ENCODE measurements at places on chromosomes 7 and 10.

GRCh38 chr10:77812741-77813140, 113.8 kb downstream of the DLG5 start:
- no peak for DNase-seq

DNA sequence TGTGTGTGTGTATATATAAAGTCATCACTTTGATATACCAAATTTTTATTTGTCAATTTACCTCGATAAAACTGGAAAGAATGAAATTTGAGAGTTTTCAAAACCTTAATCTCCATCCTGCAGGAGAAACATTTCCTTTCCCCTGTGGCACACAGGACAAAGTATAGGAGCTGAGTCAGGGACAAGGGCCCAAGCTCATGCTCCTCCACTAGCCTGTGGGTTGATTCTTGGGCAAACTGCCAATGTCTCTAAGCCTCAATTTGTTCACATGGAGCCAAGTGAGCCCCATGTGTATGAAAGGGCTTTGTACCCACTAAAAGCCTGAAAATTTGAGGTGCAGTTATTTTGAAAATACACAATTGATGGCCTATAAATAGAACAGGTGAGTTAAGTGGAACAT, 60.3 kb upstream of the IL6 start:
- DNase-seq: no peak

DNA sequence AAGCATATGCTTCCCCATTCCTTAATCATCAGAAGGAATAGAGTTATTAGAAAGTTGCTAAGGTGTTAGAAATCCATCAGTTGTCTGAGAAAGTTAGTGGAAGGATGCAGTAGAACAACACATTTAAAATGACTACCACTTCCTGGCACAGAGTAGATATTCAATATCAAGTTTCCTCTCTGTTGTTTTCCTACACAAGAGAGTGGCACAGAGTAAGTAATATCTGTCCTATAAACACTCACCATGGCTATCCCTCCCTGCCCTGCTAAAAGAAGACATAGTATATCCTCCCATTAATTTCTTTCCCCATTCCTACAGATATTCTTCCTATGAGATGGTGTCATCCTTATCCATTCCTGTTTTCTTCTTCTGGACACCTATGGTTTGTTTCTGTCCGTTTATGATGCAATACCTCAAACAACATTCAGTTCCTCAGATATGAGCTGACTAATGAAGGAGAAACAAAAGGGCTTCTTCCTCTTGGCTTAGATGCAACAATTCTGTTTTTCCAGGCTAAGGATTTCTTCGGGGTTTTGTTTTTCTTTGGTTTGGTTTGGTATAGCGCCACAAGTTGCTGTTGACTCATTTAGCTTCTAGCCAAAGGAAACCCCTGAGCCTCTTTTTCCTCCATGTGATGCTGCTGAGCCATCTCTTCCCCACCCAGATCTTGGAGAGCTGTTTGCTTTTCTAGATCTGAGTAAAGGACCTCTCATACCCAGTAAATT, 32.9 kb upstream of the BPGM start:
- DNase-seq: peak; percentile 97

DNA sequence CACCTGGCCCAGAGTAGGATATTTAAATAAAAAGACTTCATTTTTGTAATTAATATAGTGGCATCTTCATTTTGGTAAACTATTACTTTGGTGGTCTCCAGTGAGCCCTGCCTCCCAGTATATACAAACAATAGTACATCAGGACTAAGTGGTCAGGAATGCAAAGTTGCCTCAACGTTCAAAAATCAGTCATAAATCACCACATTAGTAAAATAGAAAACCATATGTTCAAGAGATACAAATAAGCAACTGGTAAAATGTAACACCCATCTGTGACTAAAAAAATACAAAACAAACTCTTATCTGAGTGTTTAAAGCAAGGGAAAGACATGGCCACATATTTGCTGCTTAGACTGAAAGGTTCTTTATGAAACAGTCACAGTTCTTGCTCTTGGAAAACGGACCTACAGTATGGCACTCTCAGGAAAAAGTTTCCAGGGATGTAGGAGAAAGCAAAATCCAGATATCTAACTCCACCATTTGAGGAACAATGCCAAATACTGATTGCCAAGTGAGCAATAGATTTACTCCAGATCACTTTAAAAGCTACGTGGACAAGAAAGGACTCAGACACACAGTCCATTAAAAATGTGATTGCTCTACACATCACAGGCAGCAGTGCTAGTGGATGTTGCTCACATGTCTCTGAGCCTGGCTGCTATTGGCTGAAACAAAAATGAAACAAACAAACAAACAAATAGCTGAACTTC, 15.1 kb upstream of the RHOBTB1 start:
- DNase-seq: no peak

- no peak for DNase-seq
These were observed 65.6 kb upstream of the CTBP2 start for GRCh38 chr10:125226005-125226404.

DNA sequence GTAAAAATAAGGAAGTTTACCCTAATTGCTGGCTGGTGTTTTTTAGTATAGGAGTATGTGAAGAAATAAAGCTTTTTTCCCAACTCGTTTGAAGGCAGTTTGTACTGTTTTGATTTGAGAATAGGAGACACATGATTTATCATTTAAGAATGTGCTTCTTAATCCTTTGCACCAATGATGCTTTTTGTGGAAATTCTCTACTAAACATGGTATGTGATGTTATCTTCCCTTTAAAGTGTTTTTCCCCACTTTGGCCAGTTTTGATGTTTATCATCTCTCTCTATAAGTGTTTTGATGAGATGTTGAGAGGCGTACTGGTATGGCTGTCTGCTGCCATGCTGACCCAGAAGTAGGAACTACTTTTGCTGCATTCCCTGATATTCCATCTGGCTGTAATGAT, 85.1 kb downstream of the SUGCT start:
- DNase-seq: no peak

DNA sequence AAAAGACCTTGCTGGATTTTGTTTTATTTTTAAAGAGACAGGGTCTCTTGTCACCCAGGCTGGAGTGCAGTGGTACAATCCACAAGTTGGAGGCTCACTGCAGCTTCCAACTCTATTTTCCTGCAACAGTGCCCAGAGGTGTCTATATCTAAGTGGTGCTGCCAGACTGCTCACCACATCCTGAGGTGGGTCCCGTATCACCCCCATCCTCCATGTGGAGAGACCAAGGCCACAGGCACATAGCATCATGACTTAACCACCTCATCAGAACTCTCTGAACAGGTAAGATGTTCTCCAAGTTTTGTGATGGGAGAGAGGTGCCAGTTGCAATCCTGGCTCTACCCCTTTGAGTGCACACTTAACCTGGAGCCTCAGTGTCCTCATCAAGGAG, 98.2 kb downstream of the RNF216 start:
- DNase-seq: no peak

DNA sequence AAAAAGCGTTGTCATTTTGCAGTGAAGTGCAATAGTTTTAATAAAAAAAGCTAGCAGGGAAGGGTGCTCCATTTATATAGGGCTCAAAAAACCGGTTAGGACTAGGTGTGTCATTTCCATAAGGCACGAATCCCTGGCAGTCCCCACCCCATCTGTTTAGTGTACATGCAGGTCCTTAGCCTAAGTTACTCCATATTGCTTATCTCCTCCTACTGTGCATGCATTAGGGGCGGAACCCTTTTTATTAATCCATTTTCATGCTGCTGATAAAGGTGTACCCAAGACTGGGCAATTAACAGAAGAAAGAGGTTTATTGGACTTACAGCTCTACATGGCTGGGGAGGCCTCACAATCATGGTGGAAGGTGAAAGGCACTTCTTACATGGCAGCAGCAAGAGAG, 301.4 kb downstream of the ABCA13 start:
- DNase-seq: no peak

- no peak for DNase-seq
These were observed 3.6 kb downstream of the GIMAP4 start for GRCh38 chr7:150570556-150571465.

DNA sequence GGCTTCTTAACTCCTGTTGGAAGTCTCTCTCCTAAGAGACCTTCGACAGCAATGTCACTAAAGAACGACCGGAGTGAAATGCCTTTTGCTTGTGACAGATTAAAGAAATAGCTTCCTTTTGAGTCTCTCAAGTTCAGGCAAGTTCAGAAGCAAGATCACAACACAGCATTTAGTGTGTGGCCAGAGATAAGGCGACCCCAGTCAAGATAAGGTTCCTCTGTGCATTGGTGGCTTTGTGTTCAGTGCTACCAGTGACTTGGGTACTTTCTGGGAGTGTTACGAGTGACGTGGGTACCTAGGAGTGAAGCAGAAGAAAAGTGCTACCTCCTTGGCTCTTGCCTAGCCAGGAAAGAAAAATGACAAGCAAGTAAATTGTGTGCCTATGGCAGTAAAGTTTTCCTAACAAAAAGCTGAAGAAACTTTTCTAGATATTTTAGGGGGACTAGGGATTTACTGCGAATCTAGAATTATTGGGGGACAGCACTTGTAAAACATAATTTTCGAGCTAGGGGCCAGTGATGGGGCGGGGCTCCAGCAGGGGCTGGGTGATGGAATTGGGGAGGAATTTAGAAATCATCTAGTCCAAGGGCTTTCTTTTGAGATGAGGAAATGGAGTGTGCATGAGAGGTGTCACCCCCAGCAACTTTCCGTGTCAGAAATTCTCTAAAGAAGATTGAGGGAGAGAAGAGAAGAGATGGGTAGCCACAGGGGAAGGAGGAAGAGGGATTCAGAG, 191.9 kb upstream of the LYZL2 start:
- DNase-seq: no peak

DNA sequence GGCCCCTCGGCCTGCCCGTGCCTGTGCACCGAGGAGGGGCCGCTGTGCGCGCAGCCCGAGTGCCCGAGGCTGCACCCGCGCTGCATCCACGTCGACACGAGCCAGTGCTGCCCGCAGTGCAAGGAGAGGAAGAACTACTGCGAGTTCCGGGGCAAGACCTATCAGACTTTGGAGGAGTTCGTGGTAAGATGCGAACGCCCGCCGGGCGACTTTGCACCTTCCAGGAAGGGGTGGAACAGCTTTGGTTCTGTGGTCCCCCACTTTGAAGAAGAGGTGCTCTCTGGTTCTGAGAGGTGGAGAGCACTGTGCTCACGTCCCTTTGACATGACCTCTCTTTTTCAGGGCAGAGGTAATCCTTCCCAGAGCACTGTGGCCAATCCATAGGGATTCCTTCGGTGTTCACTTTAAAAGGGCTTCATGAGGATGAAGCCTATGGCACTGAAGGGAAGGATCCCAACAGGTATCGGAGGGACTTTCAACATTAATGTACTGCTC, 2.6 kb downstream of the VWC2 start:
- DNase-seq: no peak

DNA sequence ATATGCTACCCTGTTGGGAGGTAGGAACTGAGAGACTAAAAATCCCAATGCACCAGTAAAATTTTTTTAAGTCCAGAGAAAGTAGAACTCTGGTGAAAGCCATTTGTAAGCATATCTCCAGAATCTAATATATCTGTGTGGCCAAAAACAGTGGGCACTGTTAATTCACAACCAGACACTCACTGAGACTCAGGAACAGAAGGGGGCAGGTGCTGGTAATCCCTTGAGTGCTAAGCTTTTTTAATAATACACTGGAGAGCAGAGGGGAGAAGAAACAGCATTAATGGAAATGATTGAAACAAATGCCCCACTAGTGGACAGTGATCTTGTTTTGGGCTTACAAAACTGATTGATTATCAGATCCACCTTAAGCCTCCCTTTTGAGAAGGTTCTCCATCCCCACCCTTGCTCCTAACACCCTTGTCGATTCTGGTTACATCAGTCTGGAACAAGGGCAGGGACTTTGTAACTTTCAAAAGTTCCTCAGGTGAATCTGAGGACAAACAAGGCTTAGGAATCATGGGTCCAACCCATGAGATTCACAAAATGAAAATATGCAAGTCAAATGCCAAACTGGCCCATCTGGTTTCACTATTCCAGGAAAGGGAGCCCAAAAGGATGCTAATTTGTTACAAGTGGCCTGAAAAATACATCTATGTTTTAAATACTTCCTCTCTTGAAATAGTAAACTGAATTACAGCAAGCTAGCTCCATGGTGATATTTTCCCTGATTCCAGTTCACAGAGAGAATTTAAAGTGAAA, 29.7 kb downstream of the PLXNA4 start:
- DNase-seq: no peak

DNA sequence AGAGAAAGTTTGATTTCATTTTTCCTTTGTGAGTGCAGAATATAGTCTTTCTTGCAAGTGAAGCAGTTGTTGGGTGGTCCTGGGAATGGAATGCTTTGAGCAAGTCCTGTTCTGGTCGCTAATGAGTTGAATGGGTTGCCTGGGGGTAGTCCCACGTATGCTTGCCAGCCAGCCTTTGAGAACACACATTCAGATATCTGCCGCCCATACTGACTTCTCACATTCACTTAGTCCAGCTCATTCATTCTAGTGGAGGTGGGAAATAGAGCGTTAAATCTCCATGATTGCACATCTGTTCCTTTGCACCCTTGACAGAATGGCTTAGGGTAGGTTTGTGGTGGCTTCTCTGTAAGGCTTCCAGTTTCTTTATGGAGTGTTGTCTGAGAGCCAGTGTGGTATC, 256.6 kb downstream of the SORCS3 start:
- DNase-seq: no peak

DNA sequence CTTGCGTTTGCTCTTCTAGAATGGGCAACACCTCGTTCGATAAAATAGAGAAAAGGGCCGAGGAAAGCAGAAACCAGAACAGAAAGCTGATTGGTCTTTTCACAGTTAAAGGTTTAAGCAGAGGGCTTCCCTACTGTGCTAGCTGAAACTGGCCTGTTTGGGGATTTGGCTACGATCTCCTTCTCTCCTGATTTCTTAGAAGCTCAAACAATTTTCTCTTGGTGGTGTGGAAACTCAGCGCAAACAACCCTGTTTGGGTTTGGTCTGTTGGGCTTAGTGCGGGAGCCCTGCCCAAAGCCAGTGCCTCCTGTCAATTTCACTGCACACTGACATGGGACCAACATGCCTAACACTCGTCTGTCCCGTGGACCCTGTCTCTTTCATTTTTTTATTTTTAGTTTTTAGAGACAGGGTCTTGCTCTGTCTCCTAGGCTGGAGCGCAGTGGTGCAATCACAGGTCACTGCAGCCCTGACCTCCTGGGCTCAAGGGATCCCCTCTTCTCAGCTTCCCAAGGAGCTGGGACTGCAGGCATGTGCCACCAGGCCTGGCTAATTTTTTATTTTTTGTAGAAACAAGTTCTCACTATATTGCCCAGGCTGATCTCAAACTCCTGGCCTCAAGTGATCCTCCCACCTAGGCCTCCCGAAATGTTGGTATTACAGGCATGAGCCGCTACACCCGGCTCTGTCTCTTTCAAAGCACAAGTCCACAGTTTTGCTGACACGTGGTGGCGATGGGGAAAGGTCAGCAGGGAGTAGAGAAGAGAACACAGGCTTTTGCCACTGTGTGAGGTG, 16.5 kb upstream of the BNIP3 start:
- no peak for DNase-seq

GRCh38 chr10:64303566-64303965, 782.4 kb downstream of the REEP3 start:
- DNase-seq: no peak

GRCh38 chr7:108613147-108613948, 43.7 kb downstream of the DNAJB9 start:
- DNase-seq: peak; percentile 25

GRCh38 chr10:82254237-82254636, 379.2 kb downstream of the NRG3 start:
- no peak for DNase-seq

GRCh38 chr10:113480851-113481502, 71.9 kb upstream of the HABP2 start:
- DNase-seq: no peak

- DNase-seq: no peak
These were observed 85.1 kb downstream of the WASHC2A start for GRCh38 chr10:50152792-50153272.
